ENCODE measurements at places on chromosomes 2 and 18.

DNA sequence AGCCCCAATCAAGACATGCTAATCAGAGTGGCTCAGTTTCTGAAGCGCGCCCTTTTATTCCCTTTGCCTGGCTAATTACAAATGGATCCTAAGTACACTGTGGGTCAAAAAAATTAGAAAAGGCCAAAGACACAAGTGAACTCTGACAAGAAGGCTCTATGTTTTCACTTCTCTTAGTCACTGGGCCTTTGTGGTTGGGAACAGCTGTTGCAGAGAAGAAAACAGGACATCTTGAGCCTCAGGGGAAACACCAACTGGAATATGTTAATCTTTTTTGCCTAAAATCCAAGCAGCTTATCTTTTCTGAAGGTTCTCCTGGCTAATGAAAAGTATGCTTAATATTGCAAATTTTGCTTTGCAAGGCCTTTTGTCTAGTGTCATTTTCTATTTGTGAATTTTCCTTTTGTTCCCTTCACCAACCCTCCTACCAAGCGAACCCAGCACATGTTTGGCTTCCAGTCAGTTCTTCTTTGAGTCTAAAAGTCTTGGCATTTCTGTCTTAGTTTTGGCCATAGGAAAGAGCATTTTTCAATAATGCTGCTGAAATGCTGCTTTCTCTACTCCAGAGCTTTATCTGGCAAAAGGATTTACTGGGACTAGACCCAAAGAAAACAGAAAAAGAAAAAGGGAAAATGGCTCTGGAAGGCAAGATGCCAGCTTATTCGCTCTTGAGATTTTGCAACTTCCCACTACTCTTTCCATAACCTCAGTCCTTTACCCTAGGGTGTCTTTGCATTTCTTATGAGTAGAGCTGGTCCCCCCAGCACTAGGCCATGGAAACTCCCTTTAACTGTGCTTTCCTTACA lies 440.2 kb upstream of the ST6GAL2 start:
- no peak for DNase-seq

- no peak for DNase-seq
These were observed 27.1 kb downstream of the PSD4 start for GRCh38 chr2:113200736-113201490.

DNA sequence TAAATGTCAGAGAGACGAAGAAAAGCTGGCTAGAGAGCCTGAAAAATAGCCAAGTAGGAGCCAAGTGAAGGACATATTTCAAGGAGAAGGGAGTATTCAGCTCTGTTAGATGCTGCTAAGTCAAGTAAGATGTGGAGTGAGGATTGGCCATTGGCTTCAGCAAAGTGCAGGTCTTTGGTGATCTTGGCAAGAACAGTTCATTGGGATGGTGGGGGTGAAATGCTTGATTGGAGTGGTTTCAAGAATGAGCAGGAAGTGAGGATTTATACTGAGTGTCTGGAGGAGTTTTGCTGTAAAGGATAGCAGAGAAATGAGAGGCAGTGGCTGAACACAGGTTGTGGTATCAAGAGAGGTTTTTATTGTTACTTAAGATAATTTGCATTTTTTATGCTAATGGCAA lies 139.7 kb downstream of the PRPF40A start:
- DNase-seq: no peak

- DNase-seq: no peak
These were observed 49.3 kb upstream of the ANKRD44 start for GRCh38 chr2:197359859-197360258.

DNA sequence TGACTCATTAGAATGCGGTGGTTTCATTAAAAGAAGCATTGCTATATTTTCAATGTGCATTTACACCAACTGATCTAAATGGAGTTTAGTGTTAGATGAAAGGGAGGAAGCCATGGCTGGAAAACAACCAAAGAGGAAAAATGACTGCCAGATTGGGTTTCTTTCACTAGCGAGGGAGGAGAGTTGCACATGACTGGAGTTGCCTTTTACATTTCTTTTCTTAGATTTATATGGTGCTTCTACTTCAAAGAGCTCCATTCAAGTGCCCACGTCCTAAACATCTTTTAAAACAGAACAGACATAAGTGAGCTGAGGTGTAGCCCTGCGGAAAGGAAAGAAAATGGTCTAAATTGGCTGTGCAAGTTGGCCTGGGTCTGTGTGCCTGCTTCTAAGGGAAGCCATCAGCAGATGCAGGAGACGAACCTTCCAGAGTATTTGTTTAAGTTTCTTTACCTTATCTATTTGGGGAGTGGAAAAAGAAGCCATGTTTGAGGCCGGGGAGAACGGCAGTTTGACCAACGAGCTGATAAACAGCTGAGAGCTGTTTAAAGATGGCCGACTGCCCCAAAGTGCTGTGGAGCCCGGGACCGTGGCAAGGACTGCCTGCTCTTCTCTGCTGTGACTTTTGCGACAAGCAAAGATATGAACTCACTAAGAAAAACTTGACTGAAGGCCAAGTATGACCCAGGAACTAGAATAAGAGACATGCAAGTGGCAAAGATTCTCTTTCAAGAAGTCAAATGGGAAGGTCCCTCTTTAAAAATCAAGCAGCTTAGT lies 327.0 kb downstream of the ZNF516 start:
- DNase-seq: no peak

GRCh38 chr2:158004126-158004764 lies 97.4 kb upstream of the UPP2 start:
- no peak for DNase-seq

DNA sequence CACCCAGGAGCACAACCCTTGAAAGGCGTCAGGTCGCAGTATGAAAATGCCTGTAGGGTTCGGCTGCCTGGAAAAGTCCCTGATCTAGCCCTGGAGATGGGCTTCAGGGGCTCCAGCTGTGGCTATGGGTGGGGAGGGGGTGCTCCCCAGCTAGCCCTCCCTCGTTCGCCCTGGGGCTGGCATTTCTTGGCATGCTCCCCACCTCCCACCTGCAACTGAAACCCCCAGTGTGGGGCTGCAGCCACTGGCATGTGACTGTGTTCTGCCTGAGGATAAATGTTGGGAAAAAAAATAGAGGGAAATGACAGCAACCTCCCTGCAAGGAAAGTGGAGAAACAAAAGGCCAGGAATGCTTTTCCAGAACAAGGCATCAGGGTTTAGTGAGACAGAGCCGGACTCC lies 109.2 kb downstream of the COPS8 start:
- no peak for DNase-seq

- DNase-seq: no peak
These were observed 736.5 kb downstream of the EPHA4 start for GRCh38 chr2:220835583-220835982.

DNA sequence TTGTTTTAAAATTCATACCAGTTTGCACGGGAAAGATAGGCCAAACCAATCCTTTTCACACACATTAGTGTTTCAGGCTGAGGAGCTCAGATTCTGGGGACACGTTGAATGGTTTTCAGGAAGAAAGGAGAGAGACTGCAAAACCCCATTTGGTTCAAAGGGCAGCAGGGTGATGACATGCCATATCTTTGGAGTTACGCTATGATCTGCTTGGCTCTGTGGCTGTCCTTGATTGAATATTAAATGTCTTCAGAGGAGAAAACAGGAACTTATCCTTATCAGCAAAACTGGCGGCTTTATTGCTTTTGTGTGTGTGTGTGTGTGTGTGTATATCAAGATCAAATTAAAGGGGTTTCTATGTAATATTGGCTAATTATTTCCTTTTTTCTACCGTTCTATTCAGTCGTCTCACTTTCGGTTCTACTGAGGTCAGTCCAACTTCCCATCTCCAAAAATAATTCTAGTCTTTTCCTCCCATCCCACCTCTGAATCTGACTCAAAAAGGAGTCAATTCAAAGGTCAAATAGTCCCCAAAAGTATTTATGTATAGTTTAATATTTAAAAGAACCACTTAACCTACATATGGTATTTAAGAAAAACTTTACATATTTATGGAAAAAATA lies 292.9 kb upstream of the CCDC68 start:
- DNase-seq: no peak

DNA sequence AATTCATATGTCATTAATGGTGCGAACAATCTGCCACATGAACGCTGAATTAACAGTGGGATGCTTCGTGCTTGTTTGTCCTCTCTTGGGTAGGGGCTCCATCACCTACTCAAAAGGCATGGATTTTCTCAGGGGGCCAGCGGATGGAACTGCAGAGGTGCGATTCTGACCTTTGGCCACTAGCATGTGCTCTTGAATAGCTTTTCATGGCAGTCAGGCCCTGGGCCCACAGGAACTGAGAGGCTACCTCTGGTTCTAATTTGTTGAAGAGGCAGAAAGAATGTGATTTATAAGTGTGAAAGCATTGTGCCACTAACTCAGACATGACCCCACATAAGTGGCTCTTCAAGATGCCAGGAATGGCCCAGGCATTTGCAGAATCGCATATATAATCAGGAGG lies 283.2 kb downstream of the INSIG2 start:
- peak; percentile 20 for DNase-seq

GRCh38 chr2:28363686-28364280 lies 28.9 kb upstream of the FOSL2 start:
- DNase-seq: no peak

DNA sequence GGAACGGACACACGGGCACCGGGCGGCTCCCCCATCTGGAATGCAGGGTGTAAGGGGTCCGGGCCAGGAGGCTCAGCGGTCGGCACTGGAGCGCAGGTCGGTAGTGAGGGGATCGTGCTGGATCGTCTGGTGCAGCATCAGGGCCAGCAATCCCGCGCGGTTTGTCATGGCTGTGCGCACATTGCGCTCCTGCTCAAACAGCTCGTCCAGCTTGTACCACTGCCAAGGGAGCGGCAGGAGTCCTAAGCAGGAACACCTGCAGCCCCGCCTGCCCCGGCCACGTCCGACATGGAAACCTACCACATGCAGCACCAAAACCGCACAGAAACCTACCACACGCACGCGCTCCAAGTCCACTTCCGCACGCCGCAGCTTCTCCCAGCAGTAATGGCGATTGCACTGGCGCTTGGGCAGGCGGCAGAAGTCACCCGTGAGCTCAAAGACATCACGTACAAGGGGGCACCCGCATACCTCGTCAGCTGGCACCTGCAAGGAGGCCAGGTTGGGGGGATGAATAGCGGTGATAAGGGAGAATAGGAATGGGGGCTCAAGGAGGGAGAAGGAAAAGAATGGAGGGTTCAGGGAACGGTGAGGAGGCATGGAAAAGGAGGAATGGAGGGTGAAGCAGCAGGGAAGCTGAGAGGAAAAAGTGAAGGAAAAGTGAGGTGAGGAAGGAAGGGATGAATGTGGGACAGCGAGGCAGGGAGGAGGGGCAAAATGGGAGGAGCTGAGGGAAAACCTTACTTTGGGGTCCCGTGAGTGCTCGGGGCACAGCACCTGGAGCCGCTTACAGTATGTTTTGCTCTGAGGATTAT lies 1.4 kb upstream of the MBD1 start:
- DNase-seq: no peak

DNA sequence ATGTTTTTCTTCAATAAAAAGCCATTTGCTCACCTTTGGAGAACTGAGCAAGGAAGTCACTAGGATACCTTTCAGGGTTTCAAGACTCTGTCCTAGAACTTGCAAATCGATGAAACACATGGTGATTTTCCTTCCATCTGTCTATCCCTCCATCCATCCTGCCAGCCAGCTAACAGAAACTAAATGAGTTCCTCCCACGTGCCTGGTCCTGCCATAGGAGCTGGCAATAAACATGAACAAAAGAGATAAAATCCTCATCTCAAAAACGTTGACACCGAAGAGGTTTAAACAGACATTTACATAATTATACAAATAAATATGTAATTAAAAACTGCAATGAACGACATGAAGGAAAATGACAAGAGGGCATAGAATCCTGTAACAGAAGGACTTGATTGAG lies 249.0 kb downstream of the PID1 start:
- DNase-seq: no peak

- DNase-seq: no peak
These were observed 687.9 kb downstream of the CCDC85A start for GRCh38 chr2:56871644-56872043.

DNA sequence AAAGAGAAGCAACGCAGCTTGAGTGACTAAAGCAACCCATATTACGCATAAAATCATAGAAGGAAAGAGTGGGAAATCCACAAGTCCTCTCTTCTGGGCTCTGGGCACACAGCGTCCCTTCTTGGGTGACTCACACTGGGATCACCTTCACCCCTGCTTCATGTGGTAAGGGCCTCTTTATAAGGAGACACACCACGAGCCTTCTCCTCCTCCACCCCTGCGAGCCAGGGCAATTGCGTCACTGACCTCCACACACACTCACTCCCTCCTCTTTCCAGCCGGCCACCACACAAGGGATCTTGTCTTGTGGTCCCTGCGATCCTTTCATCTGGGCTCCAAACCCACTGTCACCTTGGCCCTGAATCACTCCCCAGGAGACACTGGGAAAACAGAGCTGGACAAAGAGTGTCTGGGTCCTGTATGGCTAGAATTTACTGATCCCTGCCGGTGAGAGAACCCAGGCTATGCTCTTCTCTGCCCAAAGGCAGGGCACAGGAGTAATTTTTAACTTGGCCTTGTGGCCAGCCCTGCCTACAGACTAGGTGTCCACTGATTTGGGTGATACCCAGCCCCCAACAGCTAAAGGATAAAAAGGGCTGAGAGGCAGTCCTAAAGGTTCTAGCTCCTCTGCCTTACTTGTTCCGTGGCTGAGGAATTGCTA lies 35.3 kb downstream of the NHEJ1 start:
- no peak for DNase-seq

DNA sequence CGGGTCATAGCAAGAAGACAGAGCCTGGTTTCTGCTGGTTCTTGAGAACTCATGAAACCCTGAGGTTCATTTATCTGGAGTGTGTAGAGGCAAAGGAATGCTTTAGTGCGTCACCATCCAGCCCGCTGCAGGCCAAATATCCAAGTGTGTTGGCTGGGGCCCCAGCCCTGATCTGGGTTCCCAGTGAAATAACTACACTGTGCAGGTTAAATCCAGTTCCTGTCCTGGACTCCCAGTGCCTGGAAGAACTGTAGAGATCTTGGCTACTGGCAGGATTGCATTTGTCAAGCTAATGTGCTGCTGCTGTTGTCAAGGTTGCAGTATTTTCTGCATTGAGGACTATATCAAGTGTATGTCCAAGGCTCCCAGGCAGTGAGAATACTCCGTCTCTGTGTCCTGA lies 89.9 kb downstream of the MAPK4 start:
- no peak for DNase-seq

DNA sequence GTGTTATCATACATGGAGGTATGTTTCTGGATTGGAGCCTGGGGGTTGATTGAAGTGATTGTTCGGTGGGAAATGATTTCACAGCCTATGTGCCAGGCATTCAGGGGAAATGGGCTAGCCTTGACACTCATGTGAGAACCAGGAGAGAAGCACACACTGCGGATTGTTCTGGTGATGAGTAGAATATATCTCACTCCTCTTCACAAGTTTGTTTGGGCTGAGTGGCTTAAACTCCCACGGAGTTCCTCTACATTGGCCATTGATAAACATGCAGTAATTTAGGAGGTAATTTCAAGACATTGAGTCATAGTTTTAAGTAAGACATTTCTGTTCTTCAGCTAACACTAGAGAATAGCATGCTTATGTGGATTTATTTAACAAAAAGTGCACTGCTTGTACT lies 498.9 kb upstream of the NETO1 start:
- no peak for DNase-seq

- no peak for DNase-seq
These were observed 568.3 kb upstream of the MEX3C start for GRCh38 chr18:51765606-51766360.

Measured in NCI-H1105 treated with DMSO at 0.1 percent for 48 hours (cell line).